Activated CD8-positive, alpha-beta memory T cell treated with anti-CD3 and anti-CD28 coated beads, Interleukin-2, amount 50 U/mL, for 48 hours (primary cell): ENCODE measurements at places on chromosomes 2 and 18.

GRCh38 chr18:80246445-80247392, 595 bp downstream of the PARD6G start:
- no peak for DNase-seq

DNA sequence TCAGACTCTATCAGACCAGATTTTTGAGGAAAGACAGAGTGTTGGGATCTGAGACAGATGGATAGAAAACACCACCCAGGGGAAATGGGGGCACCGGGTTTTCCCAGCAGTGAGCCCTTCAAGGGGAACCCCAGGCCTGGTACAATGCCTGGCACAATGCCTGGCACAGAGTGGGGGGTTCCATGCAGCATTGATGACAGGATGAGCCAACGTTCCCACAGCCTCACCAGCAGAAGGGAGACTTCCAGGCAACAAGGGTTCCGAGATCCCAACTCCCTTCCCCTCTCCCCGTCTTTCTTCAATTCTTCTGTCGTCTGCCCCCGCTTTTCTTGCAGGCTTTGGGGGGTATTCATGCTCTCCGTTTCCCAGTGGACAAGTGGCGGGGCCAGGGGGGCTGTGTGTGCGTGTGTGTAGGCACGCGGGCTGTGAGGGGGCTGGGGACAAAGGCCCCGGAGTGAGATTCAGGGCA, 132.1 kb upstream of the HAAO start:
- DNase-seq: no peak

DNA sequence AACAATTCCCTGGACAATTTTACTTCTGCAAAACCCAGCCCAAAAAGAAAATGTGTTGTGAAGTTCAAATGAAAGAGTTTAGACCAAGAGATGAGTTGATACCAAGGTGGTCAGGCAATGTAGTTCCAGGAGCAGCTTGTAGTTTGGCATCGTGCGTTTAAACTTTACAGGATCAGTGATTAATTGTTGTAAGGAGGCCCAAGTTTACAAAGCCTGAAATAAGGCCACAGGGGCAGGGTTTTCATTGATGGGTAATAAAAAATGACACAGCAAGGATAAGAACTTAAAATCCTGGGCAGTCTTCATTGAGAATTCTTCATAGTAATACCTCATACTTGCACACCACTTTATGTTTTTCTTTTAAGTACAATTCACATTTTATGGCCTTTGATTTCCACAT, 463.9 kb upstream of the HNRNPA3 start:
- DNase-seq: no peak

GRCh38 chr18:73901566-73901965, 246.1 kb downstream of the FBXO15 start:
- DNase-seq: no peak

GRCh38 chr2:78707776-78708386, 317.6 kb upstream of the REG3G start:
- no peak for DNase-seq
